NCI-H1694 treated with DMSO at 0.1 percent for 48 hours (cell line): ENCODE measurements at places on chromosomes 6 and 20.

DNA sequence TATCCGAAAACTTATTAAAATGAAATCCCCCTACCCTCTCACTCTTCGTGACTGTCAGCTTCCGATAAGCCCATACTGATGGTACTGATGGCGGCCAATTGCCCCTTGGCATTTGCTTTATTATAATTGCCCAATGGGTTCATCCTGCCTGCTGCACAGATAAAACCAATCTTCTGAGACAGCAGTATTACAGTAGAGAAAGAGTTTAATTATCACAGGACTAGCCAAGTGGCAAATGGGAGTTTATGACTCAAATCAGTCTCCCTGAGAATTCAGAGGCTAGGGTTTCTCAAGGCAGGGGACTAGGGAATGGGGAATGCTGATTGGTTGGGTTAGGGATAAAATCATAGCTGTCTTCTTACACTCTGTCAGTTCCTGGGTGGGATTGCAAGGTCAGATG lies 259.5 kb downstream of the SOD2 start:
- no peak for DNase-seq

DNA sequence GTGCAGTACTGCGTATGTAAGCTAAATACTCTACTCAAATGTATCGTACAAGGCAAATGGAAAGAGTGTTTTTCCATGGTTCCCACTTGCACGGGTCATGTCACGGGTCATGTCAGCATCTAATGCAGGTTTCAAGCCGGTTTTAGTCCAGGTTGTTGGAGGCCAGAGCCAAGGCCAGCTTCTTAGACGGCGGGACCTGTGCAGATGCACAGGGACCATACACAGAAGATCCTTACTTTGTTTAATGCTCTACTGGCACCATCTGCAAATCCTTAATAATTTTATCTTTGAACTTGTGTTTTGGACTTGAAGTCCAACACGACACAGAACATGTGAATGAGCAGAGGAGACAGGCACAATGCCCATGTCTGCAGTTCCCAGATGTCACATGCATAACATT lies 42.7 kb downstream of the SOD2 start:
- no peak for DNase-seq

DNA sequence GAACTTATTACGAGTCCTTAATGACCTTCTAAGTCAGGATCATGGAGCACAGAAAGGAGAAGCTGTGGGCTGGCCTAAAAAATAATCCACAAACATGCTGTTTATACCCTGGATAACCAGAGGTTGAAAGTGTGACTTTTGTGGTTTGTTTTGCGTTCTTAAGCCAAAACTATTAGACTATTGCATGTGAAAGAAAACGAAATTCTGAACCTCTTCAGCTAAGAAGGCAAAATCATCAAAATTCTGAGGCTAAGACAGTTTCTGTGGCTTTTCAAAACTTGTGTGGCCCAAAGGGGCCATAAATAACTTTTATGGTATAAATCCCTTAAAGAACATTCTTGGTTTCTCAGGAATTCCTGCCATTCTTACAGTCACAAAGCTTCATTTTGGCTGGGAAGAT lies 251.0 kb downstream of the UST start:
- DNase-seq = no peak

DNA sequence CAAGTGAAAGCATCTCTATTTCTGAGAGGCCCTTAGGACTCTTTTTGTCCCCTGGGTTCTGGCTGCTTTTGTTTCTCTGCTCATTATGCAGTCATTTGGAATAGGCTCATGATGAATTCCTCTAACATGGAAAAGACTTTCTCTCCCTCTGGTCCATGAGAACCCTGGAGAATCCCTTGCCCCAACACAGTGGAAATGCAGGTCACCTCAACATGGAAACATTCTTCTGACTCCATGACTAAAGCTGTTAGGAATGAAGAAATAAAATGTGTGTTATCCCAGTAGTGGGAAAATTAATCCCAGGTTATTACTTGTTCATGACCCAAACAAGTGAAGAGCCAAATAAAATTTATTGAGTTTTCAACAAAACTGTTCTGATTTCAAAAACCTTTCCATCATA lies 458.6 kb downstream of the EPM2A start:
- no peak for DNase-seq
